ENCODE measurements at places on chromosomes 13 and 19. TPM values are rescaled to one million over a fixed set of nuclear protein-coding genes. Genes with fewer than 3 reads are reported as not detected.
A peak's percentile ranks its signal among the peaks of the same experiment; 100 is the strongest.

The ACER1 gene
- not detected for total RNA-seq

The LHB gene
- total RNA-seq, result not detected

DNA sequence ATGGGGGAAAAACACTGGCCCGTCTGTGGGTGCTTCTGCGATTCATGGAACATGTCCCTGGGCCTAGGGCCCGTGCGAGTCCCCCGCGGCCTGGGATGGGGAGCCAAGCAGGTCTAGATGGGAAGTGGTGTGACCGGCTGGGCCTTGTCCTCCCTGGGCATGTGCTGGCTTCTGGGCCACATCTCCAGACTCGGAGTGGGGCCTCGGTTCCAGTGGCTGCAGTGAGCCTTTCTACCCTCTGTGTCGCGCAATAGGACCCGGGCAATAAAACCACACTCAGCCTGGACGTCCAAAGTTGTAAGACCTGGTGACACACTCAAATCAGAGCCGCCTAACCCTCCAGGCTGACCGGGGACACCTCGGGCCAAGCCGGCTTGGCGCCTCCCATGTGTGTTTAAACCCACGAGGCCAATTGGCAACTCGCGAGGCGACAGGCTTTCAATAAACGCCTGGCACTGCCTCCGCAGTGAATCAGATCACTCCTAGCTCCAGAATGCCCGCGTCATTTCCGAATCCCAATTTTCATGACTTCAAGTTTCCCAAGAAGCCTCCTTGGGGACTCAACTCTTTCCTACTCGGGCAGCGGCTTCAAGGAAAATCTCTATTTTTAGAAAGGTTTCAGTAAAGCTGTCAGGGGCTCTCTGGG, 57.3 kb downstream of the KLF2 start:
- H3K27ac ChIP-seq, result peak overlapping the region; percentile 84
- no peaks in the 10 kb centered on the region for H3K27me3 ChIP-seq
- peaks cover 11% of the 10 kb centered on the region for H3K4me1 ChIP-seq
- DNase-seq, result no peak
- no peaks in the 10 kb centered on the region for H3K36me3 ChIP-seq

GRCh38 chr13:109877809-109878208, 91.4 kb upstream of the IRS2 start:
- no peaks in the 10 kb centered on the region for H3K27me3 ChIP-seq
- no peaks in the 10 kb centered on the region for H3K36me3 ChIP-seq
- DNase-seq, result no peak

DNA sequence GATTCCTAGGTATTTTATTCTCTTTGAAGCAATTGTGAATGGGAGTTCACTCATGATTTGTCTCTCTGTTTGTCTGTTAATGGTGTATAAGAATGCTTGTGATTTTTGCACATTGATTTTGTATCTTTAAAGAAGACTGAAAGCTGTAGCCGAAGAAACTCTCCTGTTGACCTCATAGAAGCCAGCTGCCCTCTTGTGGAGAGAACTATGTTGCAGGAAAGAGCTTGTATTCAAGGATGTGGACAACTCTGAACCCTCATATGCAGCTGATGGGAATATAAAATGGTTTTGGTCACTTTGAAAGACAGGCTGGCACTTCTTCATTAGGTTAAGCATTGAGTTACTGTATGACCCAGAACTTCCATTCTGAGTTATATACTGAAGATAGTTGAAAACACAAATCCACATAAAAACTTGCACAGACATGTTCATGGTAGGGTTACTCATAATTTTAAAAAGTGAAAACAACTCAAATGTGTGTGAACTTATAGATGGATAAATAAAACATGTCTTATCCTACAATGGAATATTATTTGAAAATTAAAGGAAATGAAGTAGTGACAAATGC, 65.8 kb upstream of the SLITRK6 start:
- no peak overlapping the region for H3K27ac ChIP-seq
- DNase-seq, result no peak
- no peaks in the 10 kb centered on the region for H3K27me3 ChIP-seq

- no peak overlapping the region for H3K4me3 ChIP-seq
- H3K4me1 ChIP-seq, result no peaks in the 10 kb centered on the region
- no peak overlapping the region for H3K27ac ChIP-seq
- DNase-seq, result no peak
- no peaks in the 10 kb centered on the region for H3K36me3 ChIP-seq
Measured at GRCh38 chr19:39252458-39252857, 3.8 kb upstream of the IFNL4 start.

GRCh38 chr13:97341135-97341534, 92.8 kb upstream of the RAP2A start:
- no peak for DNase-seq
- no peak overlapping the region for H3K4me3 ChIP-seq

- H3K27me3 ChIP-seq, result no peaks in the 10 kb centered on the region
- DNase-seq, result no peak
- H3K4me1 ChIP-seq, result peaks cover 3% of the 10 kb centered on the region
- no peak overlapping the region for H3K4me3 ChIP-seq
- no peaks in the 10 kb centered on the region for H3K36me3 ChIP-seq
Measured at GRCh38 chr19:33517922-33518321, 3.7 kb downstream of the PEPD start.

GRCh38 chr13:81990652-81991051, 1649.7 kb upstream of the SPRY2 start:
- no peaks in the 10 kb centered on the region for H3K27me3 ChIP-seq
- no peak for DNase-seq
- H3K27ac ChIP-seq, result no peak overlapping the region
- no peak overlapping the region for H3K4me3 ChIP-seq
- H3K36me3 ChIP-seq, result no peaks in the 10 kb centered on the region

GRCh38 chr13:113992276-113993005, 18.6 kb upstream of the C13orf46 start:
- no peaks in the 10 kb centered on the region for H3K27me3 ChIP-seq
- no peak overlapping the region for H3K4me3 ChIP-seq
- H3K4me1 ChIP-seq, result no peaks in the 10 kb centered on the region
- H3K36me3 ChIP-seq, result no peaks in the 10 kb centered on the region
- no peak for DNase-seq

- no peak overlapping the region for H3K4me3 ChIP-seq
- no peaks in the 10 kb centered on the region for H3K27me3 ChIP-seq
- peak; percentile 68 for DNase-seq
Measured at GRCh38 chr19:18865973-18866799, 29.8 kb downstream of the CERS1 start.

- DNase-seq, result no peak
- H3K27ac ChIP-seq, result no peak overlapping the region
- H3K4me1 ChIP-seq, result peaks cover 3% of the 10 kb centered on the region
- H3K36me3 ChIP-seq, result no peaks in the 10 kb centered on the region
- H3K4me3 ChIP-seq, result no peak overlapping the region
- H3K27me3 ChIP-seq, result no peaks in the 10 kb centered on the region
Measured at GRCh38 chr13:89980896-89981295, 1366.6 kb upstream of the MIR17HG start.

- peaks cover 3% of the 10 kb centered on the region for H3K4me1 ChIP-seq
- H3K27me3 ChIP-seq, result no peaks in the 10 kb centered on the region
- H3K27ac ChIP-seq, result no peak overlapping the region
- no peak overlapping the region for H3K4me3 ChIP-seq
Measured at GRCh38 chr13:45205124-45205523, 4.3 kb upstream of the KCTD4 start.

DNA sequence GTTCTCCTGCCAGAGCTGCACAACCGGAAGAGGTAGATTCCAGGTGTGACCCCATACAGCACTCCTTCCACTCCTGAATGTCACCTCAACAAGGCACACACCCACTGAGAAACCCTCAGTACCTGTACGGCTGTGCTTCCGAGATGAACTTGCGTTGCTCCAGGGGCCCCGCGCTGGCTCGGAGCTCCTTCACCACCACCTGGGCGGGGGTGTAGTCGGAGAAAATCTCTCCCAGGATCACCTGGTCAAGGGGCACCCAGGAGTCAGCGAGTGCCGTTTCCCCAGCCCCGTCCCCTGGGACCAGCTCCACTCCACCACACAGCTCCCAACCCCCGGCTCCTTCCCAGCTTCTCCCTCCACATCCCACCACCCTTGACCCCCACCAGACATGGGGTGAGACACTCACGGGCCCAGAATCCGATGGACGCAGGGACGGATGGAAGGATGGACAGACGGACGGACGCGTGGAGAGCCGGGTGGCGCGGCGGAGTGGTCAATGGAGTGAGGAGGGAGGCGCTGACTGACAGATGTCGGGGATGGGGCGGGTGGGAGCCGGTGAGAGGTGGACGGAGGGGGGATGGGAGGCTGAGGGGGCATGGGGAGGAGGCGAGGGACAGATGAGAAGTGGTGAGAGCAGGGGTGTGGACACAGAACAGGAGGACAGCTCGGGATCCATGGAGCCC, 2.8 kb downstream of the LMTK3 start:
- H3K27ac ChIP-seq, result no peak overlapping the region
- peaks cover 6% of the 10 kb centered on the region for H3K27me3 ChIP-seq
- H3K4me3 ChIP-seq, result no peak overlapping the region

DNA sequence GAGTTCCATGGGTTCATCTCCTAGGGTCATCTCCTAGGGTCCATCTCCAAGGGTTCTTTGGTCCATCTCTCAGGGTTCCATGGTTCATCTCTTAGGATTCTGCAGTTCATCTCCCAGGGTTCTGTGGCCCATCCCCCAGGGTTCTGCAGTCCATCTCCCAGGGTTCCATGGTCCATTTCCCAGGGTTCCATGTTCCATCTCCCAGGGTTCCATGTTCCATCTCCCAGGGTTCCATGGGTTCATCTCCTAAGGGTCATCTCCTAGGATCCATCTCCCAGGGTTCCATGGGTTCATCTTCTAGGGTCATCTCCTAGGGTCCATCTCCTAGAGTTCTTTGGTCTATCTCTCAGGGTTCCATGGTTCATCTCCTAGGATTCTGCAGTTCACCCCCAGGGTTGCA, 4.9 kb downstream of the TMEM59L start:
- H3K27ac ChIP-seq, result no peak overlapping the region
- H3K27me3 ChIP-seq, result peaks cover 3% of the 10 kb centered on the region
- DNase-seq, result no peak
- H3K4me3 ChIP-seq, result no peak overlapping the region

DNA sequence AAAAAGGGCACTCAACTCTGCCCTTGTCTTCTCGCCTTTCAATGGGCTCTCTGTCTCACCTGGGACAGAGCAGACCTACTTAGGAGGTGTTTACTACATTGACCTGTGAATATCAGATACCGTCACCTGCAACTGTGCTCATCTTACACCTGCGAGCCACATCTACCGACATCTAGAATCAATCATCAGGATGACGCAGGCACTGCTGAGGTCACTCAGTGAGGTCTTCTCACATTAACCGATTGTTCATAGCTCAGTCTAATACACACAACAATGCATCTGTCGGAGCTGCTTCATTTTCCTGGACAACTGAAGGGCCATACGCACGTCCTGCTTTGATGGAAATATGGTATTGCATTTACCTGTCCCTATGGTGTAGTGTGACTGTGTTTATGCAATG, 211.9 kb downstream of the FGF9 start:
- DNase-seq, result no peak
- H3K4me3 ChIP-seq, result no peak overlapping the region
- H3K27ac ChIP-seq, result no peak overlapping the region
- no peaks in the 10 kb centered on the region for H3K27me3 ChIP-seq
- H3K36me3 ChIP-seq, result no peaks in the 10 kb centered on the region

DNA sequence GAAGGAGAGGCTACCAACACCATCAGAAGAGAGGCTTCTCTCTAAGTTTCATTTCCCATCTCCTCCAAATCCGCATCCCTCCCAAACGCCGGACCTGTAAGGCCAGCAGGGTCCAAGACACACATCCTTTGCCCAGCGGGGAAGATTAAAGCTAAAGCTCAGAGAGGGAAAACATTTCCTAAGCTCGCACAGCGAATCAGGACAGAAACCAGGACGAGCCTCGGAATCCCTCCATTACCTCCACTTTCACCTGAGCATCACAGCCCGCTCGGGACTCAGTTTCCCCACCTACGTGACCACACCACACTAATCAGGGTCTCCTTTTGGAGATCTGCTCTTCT, 711 bp upstream of the FOSB start:
- H3K36me3 ChIP-seq, result no peaks in the 10 kb centered on the region
- no peak for DNase-seq
- peaks cover 12% of the 10 kb centered on the region for H3K4me1 ChIP-seq
- H3K27me3 ChIP-seq, result no peaks in the 10 kb centered on the region
- H3K4me3 ChIP-seq, result peak overlapping the region; percentile 53
- peak overlapping the region; percentile 90 for H3K27ac ChIP-seq

DNA sequence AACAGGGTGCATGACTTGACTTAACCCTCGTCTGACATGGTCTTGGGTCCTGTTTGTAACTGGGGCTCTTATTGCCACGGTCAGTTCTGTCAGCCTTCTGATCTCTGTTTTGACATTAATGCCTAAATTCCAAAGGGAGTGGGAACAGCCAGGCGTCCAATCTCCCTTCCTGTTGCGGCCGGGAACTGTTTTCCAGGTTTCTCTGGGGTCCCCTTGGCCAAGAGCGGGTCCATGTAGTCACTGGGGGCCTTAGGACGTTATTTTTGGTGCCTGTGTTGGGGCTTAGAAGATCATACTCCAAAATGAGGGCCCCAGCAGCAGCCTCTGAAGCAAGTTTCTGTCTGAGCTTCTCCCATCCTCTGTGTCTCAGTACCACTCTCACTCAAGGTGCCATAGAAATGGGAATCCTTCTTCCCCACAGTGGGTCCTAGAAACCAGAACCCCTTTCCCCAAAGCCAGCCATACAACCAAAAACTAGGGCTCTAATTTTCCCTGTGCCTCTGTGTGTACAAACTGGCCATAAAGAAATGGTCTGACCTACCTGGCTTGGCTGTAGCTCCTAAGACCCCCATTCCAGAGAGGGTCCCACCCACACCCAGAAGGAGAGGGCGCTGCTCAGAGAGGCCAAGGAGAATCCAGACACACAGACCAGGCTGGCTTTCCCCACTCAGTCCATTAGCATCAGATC, 50.4 kb downstream of the C13orf46 start:
- no peaks in the 10 kb centered on the region for H3K27me3 ChIP-seq
- no peak for DNase-seq
- H3K4me3 ChIP-seq, result no peak overlapping the region
- H3K4me1 ChIP-seq, result peaks cover 5% of the 10 kb centered on the region

DNA sequence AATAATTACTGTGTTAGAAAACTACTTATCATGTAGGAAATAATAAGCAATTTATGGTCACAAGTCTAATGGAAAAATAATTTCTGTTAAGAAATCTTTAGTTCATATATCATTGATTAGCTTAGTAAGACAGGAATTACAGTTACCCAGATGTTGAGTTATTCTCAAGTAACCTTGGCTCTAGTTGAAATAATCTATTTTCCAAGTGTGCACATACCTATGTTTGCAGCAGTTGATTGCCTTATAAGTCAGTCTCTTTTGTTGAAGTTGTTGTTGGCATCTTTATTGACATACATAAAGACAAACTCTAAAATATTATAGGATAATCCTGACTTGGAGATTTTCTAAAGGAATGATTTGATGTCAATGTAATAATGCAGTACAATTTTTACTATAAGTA, 511.4 kb upstream of the KLF12 start:
- peaks cover 2% of the 10 kb centered on the region for H3K4me1 ChIP-seq
- no peaks in the 10 kb centered on the region for H3K27me3 ChIP-seq
- no peak overlapping the region for H3K4me3 ChIP-seq
- no peak overlapping the region for H3K27ac ChIP-seq

Data from ovary (tissue), 10 donors.